ENCODE measurements at places on chromosomes 6 and 20.
A peak's percentile ranks its signal among the peaks of the same experiment; 100 is the strongest.

DNA sequence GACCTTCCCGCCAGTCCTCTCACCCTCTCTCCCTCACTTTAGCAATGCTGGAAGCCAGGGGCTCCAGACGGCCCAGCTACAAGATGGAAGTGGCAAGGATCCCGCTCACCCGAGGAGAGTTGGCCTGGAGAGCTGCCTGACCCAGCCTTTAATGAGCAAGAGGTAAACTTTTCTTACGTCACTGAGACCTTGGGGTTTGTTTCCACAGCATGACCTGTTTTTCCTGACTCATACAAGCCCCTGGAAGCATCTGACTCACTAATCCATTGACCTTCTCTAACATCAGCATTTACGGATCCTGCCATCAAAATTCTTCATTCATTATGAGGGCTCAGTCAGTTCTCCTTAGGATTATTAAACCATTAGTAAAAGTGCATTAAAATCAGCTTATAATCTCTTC is 120.4 kb downstream of the MYLK4 start:
- no peak for DNase-seq

DNA sequence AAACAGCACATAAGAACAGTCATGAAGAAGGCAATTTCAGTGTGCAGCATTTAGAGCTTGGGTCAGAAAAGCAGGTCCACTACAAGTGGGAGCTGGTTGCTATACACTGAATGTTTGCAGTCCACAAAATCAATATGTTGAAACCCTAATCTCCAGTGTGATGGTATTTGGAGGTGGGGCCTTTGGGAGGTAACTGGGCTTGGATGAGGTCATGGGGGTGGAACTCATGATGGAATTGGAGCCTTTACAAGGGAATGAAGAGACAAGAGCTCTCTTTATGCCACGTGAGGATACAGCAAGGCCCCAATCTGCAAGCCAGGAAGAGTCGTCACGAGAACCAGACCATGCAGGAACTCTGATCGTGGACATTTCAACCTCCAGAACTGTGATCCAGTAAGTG is 216.7 kb upstream of the SLC35B3 start:
- no peak for DNase-seq

DNA sequence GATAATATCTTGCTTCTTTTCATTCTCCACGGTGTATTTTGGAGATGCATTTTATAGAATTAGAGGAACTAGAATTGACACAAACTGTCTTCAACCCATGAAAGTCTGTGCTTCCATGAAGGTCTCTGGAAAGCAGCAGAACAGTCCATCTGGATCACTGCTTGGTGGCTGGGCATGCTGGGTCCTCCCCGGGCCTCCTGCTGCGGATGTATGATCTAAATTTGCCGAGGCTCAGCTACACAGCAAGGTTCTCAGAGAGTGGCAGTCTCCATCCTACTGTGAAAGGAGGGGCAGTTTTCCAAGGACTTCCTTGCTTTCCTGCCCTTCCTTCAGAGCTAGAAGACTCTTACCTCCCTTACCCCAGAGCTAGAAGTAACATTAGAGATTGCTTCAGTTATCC is 15.1 kb downstream of the PKIG start:
- no peak for DNase-seq

DNA sequence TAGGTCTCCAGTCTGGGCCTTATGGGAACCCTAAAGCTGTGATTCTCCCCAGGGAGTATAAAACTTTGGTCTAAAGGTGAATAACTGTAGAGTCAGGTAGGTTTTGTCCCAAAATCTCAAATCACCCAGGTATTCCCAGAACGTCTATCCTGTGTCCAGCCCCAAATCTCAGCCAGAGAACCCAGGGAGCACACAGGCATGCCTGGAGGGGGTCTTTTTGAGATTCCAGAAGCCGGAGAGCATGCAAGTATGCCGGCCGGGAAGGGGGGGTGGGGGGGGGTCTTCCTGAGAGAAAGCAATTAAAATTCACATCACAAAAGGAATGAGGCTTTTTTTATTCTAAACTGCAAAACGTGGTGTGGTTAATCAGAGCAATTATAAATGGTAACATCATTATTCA is 210.0 kb downstream of the PTPRT start:
- no peak for DNase-seq

DNA sequence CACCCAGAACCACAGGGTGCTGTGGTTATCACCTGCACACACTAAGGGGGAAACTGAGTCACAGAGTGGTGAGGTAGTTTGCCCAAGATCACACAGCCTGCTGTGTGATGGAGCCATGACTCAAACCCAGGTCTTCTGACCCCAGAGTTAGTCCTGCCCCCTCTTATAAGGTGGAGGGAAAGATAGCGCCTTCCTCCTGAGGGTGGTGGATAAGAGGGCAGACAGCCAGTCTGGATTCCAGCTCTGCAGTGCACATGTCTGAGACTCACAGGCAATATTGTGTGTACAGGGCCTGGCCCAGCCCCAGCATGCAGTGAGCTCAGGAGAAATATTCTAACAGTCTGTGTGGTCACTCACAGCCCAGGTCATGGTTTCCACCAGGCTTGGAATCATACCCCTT is 393.7 kb downstream of the CDH4 start:
- no peak for DNase-seq

GRCh38 chr6:69813508-69813907 is 16.7 kb upstream of the LMBRD1 start:
- no peak for DNase-seq

- DNase-seq = no peak
These were observed 45.8 kb upstream of the JARID2 start for GRCh38 chr6:15200087-15200486.

DNA sequence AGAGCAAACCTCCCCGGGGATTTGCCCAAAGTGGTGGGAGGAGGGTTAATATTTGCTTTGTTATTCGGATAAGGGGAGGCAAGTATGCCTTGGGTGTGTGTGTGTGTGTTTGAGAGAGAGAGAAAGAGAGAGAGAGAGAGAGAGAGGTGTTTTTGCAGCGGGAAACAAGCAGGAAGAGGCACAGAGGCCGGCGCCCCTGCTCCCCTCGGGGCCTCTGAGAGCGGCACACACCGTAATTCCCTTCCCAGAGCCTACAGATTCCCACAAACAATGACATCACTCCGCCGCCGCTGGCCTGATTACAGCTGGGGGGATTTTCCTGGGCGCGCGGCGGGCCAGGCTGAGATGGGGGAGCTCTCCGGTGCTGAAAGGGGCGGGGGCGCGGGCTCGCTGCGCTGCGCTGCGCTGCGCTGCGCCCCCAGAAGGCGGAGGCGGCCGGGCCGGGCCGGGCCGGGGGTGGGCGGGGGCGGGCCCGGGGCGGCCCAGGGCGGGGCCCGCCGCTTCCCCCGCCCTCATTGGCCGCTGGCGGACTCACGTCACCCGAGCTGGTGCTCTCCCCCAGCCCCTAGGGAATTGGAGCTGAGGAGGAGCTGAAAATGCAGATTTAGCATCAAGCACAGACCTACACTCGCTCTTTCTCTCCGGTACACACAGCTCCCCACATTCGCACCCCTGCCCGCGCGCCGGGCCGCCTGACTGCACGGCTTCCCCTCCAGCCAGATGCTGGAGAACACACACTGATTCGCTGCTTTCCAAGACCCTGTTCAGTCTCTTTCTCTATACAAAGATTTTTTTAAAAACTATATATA is at the start of gene PCSK2:
PCSK2 (plus strand) TSS at position 631 of the 809 bp plus-strand sequence. CDS start 266 bp downstream, outside the sequence.
- DNase-seq = no peak

- no peak for DNase-seq
These were observed 70.2 kb downstream of the LYRM4 start for GRCh38 chr6:5190507-5190906.

DNA sequence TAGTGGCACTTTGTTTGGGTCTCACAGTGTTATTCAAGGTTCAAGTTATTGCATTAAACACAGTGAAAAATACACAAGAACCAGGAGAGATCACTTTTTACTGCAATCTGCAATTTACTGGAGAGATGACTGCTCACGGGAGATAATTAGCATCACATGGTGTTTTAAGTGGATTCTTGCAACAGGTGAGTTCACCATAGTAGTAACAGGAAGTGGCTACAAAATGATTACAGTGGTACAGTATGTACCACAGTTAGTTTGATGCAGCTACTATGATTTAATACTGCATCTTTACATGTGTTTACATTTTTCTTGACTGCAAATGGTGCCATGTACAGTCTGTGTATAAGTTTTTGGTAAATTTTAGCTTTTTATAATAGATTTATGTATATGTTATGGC is 96.5 kb upstream of the SCP2D1 start:
- DNase-seq = no peak

- DNase-seq = no peak
These were observed 15.0 kb upstream of the MAP1LC3A start for GRCh38 chr20:34543463-34544056.

DNA sequence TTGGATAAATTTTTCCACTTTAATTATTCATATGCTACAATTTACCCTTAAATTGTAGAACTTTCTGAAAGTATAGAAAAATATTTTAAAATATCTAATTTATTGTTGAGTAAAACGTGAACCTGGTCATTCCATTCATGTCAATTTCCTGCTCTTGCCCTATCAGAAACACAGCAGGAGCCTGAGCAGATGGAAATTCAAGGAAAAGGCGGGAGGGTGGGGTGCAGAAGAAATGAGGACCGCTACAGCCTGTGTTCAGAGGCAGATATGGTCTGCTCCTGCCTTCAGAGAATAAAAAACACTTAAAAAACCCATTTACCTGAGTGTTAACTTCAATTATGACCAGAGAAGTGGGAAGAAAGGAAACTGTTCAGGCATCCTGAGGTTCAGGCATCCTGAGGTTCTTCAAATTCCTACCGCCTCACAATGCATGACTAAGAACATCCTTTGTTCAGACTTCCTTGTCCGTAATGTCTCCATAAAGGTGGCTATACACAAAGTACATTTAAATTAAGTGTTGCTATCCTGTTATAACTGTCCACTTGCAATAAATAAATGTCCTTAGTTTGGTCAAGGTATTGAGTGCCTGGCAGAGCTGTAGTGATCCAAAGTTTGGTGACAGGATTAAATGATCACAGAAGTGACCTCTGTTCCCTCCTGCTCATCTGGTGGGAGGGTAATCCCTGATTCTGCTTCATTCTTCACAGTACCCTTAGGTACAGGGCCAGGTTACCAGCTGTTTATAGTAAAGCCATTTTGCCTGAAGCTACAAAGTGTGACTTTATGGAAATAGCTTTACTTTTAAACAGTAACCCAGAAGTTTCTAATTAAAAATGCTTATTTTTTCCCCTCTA is 109.1 kb downstream of the MAN1A1 start:
- no peak for DNase-seq

DNA sequence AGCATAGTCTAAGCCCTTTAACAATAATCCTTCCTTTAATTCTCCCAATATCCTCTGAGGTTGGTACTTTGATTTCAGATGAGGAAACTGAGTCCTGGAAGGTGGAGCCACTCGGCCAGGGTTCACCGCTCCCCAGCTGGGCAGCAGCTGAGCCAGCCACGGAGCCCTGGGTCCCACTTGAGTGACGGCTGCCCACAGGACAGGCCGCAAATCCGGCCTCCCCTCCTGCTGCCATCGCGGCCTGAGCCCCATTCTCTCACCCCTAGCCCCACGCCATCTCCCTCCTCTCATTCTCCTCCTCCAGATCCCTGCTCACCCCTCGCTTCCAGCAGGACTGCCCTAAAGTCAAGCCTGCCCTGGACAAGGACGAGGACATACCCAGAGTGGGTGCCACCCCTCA is 41.4 kb downstream of the AGPAT4 start:
- DNase-seq = no peak

DNA sequence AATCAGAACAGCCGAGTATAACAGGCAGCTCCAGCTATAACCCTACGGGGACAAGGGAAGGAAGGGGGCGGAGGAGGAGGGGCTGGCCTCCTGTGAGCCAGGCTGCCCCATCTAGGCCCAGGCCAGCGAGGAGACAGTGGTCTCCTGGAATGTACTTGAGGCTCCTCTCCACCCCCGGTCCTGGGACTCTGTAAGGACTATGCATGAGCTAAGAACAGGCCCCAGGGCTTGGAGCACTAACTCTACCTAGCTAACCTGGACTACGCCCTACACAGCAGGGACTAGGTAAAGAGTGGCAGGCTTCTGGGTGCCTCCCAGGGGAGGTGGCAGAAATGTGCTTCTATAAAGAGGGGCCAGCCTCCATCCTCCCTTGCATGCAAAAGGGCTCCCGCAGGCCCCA is 8.9 kb downstream of the KCNK15 start:
- no peak for DNase-seq

GRCh38 chr6:39573541-39573940 is 151.7 kb downstream of the KIF6 start:
- DNase-seq = no peak

GRCh38 chr6:148385379-148385778 is 42.7 kb downstream of the SASH1 start:
- DNase-seq = no peak

DNA sequence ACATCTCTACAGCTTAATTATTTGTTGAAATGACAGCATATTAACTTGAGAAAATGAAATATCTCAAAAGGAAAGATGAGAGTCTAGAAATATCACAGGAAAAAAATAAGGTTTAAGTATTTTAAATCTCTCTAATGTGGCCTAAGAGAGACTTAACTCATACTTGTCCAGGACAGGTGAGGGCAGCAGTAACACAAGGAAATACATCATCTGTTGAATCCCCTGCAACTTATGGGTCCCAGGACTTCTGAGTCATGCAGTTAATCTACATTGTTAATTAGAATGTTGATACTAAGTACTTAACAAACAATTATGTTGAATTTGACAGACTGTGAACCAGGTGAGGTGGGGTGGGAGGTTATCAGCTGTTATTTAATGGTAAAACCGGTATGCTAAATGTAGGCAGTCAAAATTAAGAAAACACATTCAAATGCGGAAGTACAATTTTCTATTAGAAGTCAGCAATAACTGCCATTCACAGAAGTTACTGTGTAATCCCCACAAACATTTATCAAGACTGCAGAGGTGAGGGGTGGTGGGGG is 87.9 kb downstream of the CEP57L1 start:
- no peak for DNase-seq

- DNase-seq = no peak
These were observed 222.6 kb downstream of the SOD2 start for GRCh38 chr6:159470397-159470796.

DNA sequence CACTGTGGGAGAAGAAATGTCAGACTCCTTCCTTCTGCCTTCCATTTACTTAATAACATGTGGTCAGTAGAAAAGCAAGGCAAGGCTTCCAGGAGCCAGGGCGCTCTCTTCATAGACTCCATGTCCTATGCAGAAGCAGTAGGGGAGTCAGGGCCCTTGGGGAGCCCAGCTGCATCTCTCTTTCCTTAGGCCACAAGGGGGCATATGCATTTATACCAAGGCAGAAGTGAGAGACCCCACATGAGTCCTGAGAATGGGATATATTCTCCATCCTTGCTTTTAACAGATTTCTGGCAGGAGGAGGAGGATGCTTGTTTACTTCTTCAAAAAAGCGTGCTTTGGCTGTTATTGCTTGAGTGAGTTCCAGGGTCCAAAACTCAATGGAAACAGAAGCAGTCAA is 198.5 kb downstream of the HIVEP2 start:
- peak; percentile 47 for DNase-seq

- DNase-seq = no peak
These were observed 733 bp upstream of the PSORS1C2 start for GRCh38 chr6:31139599-31139998.

GRCh38 chr6:170010665-170011203 is 259.3 kb downstream of the ERMARD start:
- no peak for DNase-seq

All from CD4-positive, alpha-beta T cell treated with Interleukin-15 for 1 hour (primary cell).